Hypothalamus (tissue), 51 donors: ENCODE measurements at places on chromosomes 13 and 19.

- no peak for DNase-seq
Observed at GRCh38 chr13:112582263-112582662, 5.7 kb downstream of the TUBGCP3 start.

DNA sequence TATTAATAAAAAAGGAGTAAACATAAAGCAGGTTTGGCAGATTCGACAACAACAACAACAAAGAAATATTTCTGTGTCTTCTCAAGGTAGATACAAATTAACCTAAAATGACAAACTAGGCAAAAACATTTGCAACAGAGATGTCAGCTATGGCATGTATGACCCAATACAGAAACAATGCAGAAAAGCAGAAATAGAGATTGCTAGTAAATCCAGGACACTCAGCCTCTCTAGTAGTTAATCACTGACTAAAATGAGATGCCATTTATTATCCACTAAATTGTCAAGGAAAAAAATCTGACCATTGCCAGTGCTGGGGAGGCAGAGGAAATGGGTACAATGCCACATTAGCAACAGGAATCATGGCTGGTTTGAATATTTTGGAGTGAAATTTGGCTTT, 250.5 kb downstream of the TEX29 start:
- no peak for DNase-seq

DNA sequence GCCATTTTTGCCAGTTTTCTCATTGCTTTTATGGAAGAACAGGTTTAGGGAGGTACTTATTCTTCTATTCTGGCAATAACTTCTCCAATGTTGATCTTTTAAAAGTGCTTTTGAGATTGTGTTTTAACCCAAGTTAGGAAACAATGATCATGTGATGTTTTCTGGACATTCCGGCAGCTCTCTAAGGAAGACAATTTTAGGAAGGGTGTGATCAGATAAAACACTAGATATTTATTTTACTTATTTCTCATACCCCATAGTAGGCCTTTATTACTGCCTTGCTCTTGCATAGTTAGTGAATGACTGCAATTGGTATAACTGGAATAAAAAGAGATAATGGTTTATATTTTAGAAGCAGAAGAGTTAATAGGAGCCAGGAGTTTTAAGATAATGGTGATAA, 68.4 kb upstream of the SPATA13 start:
- no peak for DNase-seq

- no peak for DNase-seq
Observed at GRCh38 chr13:89486065-89486464, 1814.9 kb downstream of the SLITRK5 start.

- no peak for DNase-seq
Observed at GRCh38 chr19:29672933-29673336, 7.7 kb downstream of the PLEKHF1 start.

DNA sequence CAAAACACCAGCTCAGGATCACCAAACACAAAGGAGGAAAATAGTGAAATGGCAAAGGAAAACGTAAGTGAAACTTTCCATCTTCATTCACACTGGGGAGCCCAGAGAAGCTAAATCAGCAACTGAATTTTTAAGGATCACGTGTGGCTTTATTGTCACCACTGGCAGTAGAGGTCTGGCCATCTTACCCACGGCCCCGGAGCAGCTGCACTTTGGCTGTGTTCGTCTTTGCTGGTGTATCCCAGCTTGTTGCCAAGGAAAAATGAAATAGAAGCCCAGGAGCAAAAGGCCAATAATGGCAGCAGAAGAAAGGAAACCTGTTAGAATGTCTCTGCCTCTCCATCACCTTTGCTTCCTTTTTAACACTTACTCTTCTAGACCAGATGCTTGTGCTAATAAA, 274.7 kb downstream of the FOXO1 start:
- no peak for DNase-seq

DNA sequence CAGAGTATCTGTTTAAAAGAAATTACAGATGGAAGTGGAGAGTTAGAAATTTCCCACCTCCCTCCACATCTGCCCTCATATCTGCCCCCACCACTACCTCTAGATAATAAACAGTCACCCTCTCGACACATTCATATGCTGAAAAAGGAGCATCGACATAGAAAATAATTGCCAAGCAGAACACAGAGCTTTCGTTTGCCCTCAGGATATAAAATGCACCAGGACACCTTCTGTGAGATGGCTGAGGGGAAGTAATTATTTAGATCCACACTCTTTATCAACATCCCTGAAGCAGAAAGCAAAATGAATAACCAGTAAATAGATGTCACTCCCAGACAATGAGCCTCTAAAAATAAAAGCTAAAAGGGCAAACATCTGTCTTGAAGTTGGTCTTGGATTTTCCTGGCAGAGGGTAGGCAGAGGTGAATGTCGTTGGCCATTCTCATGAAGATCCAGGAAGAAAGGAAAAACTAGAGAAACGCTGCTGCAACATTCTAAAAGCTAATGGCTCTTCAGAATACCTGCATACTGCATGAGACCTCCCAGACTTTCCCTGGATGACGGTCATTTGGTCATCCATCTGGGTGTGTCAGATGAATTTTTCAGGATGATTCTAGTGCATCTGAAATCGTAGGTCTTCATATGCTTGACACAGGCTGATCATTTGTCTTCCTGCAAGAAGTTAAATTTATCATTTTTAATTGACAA, 527.5 kb downstream of the RFC3 start:
- no peak for DNase-seq

DNA sequence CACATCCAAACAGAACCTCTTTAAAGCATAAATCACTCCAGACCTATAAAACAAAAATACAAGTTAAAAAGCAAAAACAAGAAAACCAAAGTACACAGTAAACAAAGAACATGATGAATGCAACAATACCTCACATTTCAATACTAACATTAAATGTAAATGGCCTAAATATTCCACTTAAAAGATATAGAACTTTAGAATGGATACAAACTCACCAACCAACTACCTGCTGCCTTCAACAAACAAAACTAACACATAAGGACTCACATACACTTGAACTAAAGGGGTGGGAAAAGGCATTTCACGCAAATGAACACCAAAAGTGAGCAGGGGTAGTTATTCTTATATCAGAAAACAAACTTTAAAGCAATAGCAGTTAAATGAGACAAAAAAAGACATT, 44.9 kb upstream of the PABPC3 start:
- no peak for DNase-seq

DNA sequence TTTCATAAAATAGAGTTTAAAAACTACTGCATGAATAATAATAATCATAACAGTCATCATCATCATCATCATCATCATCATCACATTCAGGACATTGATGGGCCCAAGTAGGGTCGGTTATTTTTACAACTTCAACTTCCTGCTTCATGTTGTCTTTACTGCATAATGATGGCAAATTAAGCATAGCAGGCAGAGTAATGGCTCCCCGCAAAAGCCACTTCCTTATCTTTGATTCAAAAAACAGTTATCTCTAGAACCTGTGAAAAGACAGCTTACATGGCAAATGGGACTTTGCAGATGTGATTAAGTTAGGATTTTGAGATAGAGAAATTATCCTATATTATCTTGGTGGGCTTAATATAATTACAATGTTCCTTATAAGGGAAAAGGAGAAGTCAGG, 792.9 kb downstream of the LIG4 start:
- no peak for DNase-seq

GRCh38 chr19:1018932-1019615, 1.8 kb downstream of the TMEM259 start:
- DNase-seq: no peak

DNA sequence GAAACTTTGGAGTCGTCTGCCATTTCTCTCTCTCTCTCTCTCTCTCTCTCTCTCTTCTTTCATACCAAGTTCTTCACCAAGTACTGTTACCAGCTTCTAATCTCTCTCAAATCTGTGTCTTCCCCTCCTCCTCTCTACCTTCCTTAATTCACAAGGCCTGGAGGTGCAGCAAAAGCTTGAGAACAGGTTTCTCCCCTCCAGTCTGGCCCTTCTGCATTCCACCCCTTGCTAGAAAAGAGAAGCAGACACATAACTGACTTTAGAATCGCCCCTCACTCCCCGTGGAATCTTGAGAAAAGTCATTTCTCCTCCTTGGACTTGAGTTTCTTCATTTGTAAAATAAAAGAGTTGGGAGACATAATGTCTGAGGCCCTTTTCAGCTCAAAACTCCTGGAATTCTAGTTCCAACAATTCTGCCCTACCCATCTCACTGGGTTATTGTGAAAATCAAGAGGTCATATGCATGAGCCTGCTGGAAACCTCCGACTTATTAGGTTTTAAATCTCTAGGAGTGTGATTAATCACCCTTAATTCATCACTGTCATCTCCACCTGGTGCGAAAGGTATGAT, 20.4 kb downstream of the AMER2 start:
- DNase-seq: no peak
